Activated gamma-delta T cell treated with Interleukin-2 at 50 U/mL for 16 hours (primary cell): ENCODE measurements at places on chromosomes 5 and 9.

- DNase-seq, result no peak
Measured at GRCh38 chr5:131419877-131420276, 156.0 kb downstream of the CDC42SE2 start.

- DNase-seq, result no peak
Measured at GRCh38 chr9:107740088-107740980, 250.8 kb upstream of the KLF4 start.

- no peak for DNase-seq
Measured at GRCh38 chr9:98903961-98904411, 39.7 kb upstream of the COL15A1 start.

- no peak for DNase-seq
Measured at GRCh38 chr5:141371572-141372475, 1.8 kb downstream of the PCDHGB3 start.

DNA sequence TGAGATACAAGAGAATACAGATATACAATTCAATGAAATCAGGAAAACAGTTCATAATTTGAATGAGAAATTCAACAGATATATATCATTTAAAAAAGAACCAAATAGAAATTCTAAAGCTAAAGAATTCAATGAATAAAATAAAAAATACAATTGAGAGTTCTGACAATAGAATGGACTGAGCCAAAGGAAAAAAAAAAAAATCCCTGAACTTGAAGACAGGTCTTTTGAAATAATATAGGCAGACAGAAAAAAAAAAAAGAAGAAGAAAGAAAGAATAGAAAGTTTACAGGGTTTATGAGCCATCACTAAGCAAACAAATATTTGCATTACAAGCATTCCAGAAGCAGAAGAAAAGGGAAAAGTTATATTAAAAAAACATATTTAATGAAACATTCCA is 12.9 kb upstream of the HAVCR2 start:
- no peak for DNase-seq

DNA sequence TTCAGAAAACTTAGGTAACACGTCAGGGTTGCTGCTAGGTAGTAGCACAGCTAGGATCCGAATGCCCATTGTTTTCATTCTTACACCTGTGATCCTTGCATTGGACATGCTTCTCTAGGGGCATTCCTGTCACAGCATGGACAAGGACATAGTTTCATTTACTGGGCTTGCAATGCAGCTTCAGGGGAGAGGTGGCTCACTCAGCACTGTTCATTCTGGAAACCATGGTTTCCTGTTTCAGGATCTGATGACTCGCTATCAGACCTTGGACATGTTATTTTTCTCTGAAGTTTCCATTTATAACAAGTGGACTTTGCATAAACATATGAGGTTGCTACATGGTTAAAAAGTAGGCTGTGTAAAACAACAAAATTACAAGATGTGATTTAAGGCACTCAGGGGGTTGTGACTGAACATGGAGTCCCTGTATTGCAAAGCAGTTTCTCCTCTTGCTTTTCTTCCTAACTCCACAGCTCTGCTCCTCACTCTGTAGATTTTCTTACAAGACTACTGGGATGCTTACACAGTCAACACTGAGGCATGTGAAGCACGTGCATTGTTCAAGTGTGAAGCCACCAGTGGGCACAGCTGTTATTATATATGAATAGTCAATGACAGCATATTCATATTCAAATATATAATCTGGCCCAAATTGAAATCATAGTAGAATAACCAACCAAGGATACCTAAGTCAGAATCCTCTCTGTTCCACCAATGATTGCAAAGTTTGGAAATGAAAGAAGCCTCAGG is 66.1 kb upstream of the STK32A start:
- no peak for DNase-seq

DNA sequence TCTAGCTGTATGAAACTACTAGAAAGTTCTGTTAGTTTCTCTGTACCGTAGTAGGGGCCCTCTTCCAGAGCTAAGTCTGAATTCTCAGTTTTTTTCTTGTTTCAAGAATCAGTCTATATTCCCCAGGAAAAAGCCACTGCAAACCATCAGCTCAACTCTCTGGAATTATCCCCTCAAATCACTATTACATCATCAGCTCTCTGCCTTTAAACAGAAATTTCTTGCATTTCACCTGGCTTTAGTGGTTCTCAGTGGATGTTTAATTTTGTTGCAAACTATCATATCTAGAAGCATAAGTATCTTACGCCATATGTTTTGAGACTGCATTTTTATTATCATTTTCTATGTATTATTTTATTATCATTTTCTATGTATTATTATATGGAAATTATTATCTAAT is 55.2 kb upstream of the PPP2CA start:
- no peak for DNase-seq

DNA sequence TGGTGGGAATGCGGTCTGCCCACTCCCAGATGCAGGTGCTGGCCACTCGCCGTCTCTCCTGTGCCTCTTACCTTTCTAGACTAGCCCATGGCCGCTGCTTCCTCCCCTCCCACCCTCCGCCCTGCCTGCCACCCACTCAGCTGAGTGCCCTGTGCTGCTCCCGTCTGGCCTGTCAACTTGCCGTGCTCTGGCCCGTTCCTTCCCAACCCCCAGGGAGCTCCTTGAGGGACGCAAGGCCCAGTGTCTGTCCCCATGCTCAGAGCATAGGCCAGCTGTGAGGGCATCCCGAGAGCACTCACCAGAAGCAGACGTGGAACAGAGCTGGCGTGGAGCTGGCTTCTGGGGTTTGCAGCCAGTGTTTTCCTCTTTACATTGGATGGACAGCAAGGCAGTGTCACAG is 20.2 kb downstream of the HNRNPH1 start:
- no peak for DNase-seq

DNA sequence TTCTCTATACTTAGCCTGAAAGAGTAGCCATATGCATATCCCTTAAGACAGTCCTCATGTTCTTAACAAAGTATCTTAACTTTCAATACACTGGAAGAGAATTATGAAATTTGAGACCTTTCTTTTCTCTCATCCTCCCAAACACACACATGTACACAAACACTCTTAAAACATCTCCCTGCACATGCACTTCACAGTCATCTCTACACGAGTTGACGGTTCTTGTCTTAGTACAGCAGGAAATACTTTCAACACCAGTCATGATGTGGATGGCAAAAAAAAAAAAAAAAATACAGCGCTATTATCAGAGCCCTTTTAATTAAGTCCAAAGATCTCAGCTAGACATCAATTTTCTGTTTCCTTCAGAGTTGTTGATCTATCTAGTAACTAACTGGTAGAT is 43.6 kb upstream of the PCSK1 start:
- no peak for DNase-seq

DNA sequence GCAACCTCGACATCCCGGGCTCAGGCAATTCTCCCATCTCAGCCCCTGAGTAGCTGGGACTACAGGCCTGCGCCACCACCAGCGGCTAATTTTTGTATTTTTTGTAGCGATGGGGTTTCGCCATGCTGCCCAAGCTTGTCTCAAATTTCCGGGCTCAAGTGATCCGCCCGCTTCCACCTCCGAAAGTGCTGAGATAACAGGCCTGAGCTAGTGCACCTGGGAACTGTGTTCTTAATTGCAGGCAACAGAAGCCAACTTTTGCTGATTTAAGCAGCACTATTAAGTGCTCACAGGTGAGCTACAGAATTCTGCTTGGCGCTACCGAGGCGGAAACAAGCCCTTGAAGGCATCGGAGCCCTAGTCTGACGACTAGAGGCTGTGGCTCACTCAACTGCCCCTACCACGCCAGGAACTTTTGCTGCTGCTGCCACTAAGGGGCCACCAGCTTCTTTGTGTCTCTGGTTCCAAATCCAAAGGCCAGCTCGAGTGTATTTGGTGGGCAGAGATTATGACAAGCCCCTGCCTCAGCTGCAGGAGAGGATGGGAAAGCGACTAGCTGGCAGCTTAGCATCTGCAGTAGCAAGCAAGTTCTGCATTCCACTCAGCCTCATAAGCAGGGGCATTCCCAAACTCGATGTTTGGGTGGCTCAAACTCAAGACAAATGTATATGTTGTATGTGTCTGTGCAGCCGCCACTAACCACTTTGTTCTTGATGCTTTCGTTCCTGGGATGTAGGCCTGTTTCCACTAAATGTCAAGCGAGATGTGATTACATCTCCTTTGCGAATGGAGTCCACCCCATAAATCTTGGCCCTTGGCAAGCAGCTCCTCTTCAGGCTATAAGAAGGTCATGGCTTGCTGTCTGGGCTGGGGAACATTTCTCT is 10.6 kb upstream of the HMCN2 start:
- no peak for DNase-seq

GRCh38 chr9:26551451-26551850 is 341.2 kb downstream of the CAAP1 start:
- no peak for DNase-seq

GRCh38 chr5:56525113-56525512 is 290.2 kb upstream of the MAP3K1 start:
- no peak for DNase-seq

GRCh38 chr9:97788763-97789663 is 64.0 kb upstream of the FOXE1 start:
- no peak for DNase-seq

- DNase-seq, result no peak
Measured at GRCh38 chr9:89020754-89021153, 29.5 kb downstream of the S1PR3 start.

DNA sequence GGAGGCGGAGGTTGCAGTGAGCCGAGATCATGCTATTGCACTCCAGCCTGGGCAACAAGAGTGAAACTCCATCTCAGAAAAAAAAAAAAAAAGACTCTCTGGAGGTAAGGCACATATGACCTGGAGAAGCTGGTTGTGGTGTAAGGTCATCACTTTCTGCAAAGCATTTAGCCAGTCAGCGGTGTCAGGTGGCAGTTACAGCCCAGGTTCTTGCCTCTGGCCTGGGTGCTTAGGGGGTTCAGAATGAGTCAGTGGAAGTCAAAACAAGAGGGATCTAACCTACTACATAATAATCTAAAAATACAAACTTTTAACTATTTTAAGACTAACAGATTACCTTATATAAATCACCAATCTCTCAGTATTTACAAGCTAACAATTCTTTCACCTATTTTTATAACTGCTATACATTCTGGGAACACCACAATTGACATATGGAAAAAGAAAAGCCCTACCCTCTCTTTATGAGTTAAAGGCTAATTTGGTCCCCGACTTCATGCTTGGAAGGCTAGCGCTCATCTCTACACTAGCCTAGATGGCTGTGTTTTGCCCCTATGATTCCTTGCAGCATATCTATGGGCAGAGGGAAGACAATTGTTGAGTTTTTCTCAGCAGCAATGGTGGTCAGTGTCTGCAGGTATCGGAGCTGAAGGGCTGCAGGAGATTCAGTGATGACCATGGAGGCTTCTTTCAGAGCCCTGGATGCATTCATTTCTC is 29.2 kb downstream of the STOM start:
- DNase-seq, result no peak

- no peak for DNase-seq
Measured at GRCh38 chr5:135169753-135170152, 135.7 kb upstream of the PITX1 start.

DNA sequence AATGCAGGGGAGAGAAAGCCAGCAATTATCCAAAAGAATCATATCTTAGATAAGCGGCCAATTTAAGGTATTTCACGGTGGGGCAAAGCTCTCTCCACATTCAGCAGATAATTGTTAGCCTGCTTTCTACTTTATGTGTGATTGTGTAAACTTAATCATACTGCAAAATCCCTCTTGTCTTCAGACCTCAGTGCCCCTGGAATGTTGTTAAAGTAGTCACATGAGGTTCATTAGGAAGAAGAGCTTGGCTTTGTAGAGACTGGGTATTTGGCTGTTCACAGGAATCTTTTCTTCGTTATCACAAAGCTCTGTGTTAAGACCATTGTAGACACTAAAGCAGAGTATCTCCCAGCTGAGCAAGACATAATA is 127.0 kb downstream of the RFK start:
- DNase-seq, result no peak

GRCh38 chr5:89816038-89816437 is 593.5 kb downstream of the CETN3 start:
- no peak for DNase-seq

GRCh38 chr9:87729246-87729645 is 3.3 kb downstream of the CTSL start:
- DNase-seq, result no peak
